ENCODE measurements at places on chromosomes 4 and X. TPM values are rescaled to one million over a fixed set of nuclear protein-coding genes. Genes with fewer than 3 reads are reported as not detected.

Gene MAGEA12
- total RNA-seq: not detected

Gene SHROOM2
- total RNA-seq: 10.1 TPM

Gene PARM1
- not detected for total RNA-seq

Gene DGKQ
- total RNA-seq: 13.2 TPM

Gene CENPE
- total RNA-seq: 7.0 TPM

Gene SPANXA1
- total RNA-seq: not detected

Gene TGIF2LX
- total RNA-seq: not detected

Gene BBS12
- total RNA-seq: 4.4 TPM

Gene GAGE12H
- not detected for total RNA-seq

Gene VCX2
- not detected for total RNA-seq

Gene EDA
- 2.5 TPM for total RNA-seq

Gene RAB41
- total RNA-seq: not detected

Gene ASB9
- 2.9 TPM for total RNA-seq

Gene SLITRK4
- total RNA-seq: 0.13 TPM

Gene CFAP47
- total RNA-seq: not detected

Gene MBNL3
- total RNA-seq: 0.26 TPM

Gene FRAS1
- 0.38 TPM for total RNA-seq

Gene SPINK2
- total RNA-seq: not detected

Gene RTL3
- not detected for total RNA-seq

Gene TMEM185A
- 16.9 TPM for total RNA-seq

Gene C1QTNF7
- total RNA-seq: not detected

Gene DCHS2
- 5.3 TPM for total RNA-seq

Gene GJB1
- total RNA-seq: not detected

Gene CCKAR
- total RNA-seq: not detected

Gene TRPC5OS
- not detected for total RNA-seq

Gene F9
- total RNA-seq: not detected

Gene PRICKLE3
- 3.0 TPM for total RNA-seq

Gene CLCN4
- 6.3 TPM for total RNA-seq

Gene SLC6A14
- not detected for total RNA-seq

Gene CT55
- total RNA-seq: not detected

Gene SHISA3
- total RNA-seq: 0.13 TPM

Gene GAGE13
- total RNA-seq: not detected

Gene LDB2
- 360 TPM for total RNA-seq

Gene NEUROG2
- not detected for total RNA-seq

Gene RPA4
- total RNA-seq: 0.89 TPM

Gene POU4F2
- total RNA-seq: not detected

Gene OFD1
- total RNA-seq: 6.1 TPM

Gene KLHL4
- total RNA-seq: 157 TPM

Gene GAGE2A
- not detected for total RNA-seq

Gene PDHA2
- total RNA-seq: not detected

Gene CT45A8
- total RNA-seq: not detected

Gene DMD
- total RNA-seq: 1.8 TPM

Gene IL2
- not detected for total RNA-seq

Gene DRP2
- under 0.01 TPM for total RNA-seq

Gene VCX
- not detected for total RNA-seq

Gene BTC
- total RNA-seq: not detected

Gene TMSB15A
- total RNA-seq: 1.4 TPM

Gene PRRG1
- 14.2 TPM for total RNA-seq

Gene IDUA
- total RNA-seq: 10.5 TPM

Gene PGAM4
- not detected for total RNA-seq

Gene SNCA
- total RNA-seq: 116 TPM

Gene GYG2
- 1.0 TPM for total RNA-seq

Gene CXCL11
- total RNA-seq: 0.26 TPM

Gene CXCL5
- total RNA-seq: 0.13 TPM

Gene GLOD5
- total RNA-seq: not detected

All from dermis microvascular lymphatic vessel endothelial cell (primary cell).